ENCODE measurements at places on chromosomes 16 and 17. TPM values are rescaled to one million over a fixed set of nuclear protein-coding genes. Genes with fewer than 3 reads are reported as not detected.

Gene HEATR9
- total RNA-seq, result not detected

Gene CDRT15L2
- not detected for total RNA-seq

Gene NGFR
- 0.18 TPM for total RNA-seq

Gene GINS2
- total RNA-seq, result 13.4 TPM

Gene TSPOAP1
- 0.90 TPM for total RNA-seq

Gene HASPIN
- 3.9 TPM for total RNA-seq

Measured in IMR-90 (cell line).